ENCODE measurements at places on chromosomes 5 and 9.

GRCh38 chr5:14928661-14929060 is 57.1 kb upstream of the ANKH start:
- peak; percentile 27 for DNase-seq

DNA sequence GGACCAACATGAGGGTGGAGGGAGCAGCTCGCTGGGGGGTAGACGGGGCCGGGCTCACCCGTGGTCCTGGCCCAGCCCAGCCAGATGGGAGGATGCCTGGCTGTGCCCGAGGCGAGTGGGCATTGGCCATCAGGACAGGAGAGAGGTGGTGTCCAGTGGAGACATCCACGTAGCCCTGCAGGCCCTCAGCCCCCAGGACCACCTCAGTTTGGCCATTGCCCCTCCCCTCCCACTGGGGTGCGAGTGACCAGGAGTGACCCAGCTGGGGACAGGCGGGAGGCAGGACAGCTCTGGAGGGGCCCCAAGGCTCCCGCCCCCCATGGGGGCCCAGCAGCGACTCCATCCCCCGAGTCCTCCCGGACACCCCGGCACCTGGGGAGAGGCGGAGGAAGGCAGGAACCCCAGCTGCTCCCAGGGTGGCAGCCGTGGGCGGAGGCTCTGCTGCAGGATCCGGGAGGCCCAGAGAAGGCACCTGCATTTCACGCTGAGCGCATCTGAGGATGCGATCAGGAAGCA is 8.3 kb downstream of the NOXA1 start:
- no peak for DNase-seq

DNA sequence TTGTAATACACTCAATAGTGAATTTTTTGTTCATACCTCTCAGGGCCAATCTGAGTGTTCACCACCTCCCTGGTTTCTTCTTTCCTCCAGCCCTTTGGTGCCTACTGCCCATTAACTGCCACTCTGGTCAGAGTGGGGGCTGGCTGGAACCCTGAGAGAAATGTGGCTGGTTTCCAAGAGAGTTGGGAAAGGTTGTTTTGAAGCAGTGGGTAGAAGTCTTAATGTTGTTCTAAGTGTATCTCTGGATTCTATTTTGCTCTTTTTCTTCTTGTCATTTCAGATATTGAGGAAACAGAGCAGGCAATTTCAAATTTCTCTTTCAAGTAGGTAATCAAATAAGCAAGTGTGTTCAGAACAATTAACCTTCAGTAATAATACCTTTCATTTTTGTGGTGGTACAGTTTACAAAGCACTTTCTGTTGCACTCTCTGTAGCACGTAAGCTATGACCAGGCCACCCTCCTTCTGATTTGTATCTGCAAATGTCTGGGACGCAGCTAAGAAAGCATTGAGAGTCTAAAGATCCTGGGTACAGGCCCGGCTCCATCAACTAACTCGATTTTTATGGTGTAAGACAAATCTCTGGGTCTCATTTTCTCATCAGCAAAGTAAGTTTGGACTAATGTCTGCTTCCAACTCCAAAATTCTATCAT is 8.4 kb downstream of the SLC1A3 start:
- DNase-seq, result no peak

DNA sequence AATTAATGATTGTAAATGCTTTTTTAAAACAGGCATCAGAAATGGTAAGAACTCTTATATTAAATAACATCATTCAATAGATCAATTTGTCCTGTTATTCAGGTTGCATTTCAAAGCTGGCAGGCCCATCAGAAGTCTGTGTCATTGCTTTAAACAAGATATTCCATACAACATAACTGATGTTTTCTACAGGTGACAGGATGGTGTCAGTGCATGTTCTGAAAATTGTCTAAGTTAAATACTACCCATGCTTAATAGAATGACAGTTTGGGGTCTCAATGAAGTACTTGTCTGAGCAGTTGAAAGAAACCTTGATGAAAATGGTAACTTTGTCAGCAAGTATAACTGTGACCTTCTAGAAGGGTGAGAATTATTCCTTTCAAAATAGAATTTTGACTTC is 263.2 kb downstream of the ISL1 start:
- no peak for DNase-seq

DNA sequence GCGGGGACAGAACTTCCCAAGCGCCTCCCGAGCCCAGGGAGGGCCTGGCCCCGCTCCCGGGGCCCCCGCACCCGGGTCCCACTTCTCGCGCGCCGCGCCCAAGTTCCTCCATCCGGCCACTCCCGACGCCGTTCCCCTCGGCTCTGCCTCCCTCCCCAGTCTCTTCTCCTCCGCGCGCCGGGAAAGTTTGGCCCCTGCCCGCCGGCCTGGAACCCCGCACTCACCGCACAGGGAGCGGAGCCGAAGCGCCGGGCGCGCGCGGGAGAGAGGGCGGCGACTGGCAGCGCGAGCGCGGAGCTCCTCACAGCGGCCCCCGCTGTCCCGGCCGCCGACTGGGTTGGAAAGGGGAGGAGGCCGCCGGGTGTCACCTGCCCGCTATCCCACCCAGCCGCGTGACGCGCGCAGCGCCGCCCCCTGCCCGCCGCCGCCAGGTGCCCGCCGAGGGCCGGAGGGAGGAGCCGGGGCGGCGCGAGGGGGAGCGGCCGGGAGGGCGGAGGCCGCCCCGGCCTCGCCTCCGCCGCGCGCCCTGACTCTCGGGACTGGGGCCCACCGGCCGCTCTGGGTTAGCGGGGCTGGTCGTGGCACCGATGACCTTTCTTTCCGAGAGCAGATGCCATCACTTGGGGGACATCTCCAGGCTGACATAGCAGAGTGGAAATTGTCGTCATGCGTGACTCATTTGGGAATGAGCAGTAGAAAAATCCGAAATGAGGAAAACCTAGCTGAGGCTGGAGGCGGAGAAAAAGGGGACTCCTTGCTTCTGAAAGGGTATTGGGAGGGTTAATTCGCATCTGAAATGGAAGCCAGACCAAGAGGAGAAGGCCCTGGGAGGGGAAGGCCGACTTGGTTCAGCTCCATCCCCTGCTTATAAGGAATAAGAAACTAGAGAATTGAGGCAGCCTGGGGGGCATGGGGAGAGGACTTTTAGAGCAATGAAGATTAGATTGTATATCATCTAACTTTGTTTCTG is at the start of gene ELOVL7:
ELOVL7 (minus strand) TSS at position 334 of the 970 bp plus-strand sequence. CDS start 56,872 bp downstream, outside the sequence.
- DNase-seq, result peak; percentile 78

DNA sequence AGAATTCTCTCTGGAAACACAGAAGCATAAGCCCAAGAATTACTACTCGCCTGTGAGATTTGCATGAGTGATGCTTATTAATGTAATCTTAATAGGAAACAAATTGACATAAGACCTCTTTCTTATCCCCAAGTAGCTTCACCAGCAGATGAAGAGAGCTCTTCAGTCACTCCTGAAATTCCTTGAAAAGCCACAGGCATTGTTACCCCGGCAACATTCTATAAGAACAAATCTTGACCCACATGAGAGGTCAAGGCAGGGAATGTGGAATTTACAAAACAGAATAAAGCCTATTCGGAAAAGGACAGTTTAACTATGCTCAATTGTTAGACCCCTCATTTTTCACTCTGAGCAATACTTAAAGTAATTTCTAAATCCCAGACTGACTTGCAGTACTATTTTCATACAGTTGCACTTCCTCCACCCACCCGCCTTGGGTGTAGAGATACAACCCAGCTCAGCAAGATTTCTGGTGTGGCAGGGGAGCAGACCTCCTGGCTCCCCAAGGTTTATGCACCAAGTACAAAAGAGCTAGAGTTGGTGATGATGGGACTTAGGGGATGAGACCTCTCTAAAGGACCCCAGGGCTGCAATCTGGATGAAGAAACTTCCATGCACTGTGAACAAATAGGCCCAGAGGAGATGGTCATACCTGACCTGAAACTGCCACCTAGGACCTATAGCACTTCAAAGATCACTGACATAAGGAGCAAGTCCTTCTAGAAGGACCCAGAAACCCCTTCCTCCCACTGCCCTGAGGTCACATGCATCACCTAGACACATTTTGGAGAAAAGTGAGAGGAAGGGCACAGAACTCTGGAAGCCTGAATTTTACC is 242.1 kb downstream of the ZNF608 start:
- DNase-seq, result no peak

GRCh38 chr5:172564188-172564587 is 76.9 kb upstream of the NEURL1B start:
- no peak for DNase-seq

DNA sequence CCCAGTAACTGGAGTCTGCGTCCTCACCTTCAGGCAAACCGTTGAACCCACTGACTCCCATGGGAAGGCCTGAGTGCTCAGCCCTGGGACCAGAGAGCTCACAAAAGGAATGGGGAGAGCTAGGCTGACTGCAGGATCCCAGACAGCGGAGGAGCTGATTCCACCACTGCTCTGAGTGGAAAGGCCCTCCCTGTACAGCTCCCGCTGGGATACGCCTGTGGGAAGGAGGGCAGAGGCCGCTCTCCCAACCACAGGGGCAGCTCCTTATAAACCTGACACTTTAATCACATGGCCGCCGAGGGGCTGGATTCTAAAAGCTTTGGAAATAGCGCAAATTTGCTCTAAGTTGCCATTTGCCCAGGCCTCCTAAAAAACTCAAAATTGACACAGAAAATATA is 37.1 kb downstream of the DBH start:
- DNase-seq, result no peak

DNA sequence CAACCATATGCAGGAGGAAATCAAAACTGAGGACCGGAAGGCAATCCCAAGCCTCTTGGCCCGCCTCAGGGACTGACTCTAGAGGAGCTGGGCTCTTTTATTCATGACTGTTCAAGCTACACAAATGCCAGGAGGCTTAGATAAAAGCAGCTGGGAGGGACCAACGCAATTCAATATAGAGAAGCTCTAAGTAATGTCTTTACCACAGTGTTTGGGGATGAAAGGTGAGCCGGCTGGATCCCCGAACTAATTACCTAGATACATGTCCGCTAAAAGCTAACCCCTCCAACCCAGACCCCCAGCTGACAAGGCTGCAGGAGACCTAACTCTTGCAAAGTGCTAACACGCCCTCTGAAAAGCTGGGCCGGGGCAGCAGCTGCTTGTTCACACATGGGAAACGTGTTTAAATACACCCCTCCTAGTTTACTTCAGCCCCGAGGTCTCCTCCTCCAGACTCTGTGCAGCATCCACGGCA is 67.5 kb downstream of the TLE1 start:
- no peak for DNase-seq

GRCh38 chr5:169703813-169704212 is 66.7 kb downstream of the DOCK2 start:
- DNase-seq, result no peak

GRCh38 chr9:23887781-23888180 is 61.7 kb upstream of the ELAVL2 start:
- no peak for DNase-seq

DNA sequence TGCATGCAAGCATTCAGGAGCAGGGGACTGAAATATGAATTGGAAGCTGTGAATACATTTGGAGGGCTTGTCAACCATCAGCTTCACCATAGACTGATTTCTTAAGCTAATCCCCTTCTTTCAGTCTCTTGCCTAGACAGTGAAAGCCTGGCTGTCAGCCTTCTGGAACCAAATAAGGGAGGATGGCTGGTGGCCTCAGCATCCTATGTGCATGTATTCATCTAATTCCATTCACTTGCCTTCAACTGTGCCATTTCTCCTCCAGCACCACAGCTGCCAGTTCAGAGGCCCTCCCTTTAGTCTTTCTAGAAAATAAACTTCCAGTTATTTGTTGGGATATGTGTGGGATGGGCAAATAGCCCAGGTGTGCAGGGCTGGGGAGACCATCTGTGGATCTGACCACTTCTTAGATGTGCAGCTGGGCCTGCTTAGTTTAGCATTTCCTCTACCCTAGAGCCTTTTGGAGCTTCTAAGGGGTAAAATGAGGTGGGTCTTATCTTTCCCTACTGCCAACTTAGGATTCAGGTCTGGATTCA is 62.1 kb downstream of the AOPEP start:
- no peak for DNase-seq
